Lung microvascular endothelial cell (primary cell): ENCODE measurements at places on chromosomes 2 and 18. TPM values are rescaled to one million over a fixed set of nuclear protein-coding genes. Genes with fewer than 3 reads are reported as not detected.

TGFA gene
- 7.8 and 16.3 TPM in 2 replicates for total RNA-seq

LTBP1 gene
- total RNA-seq, result 21.6 and 36.1 TPM in 2 replicates

SPEG gene
- under 0.01 TPM in 2 replicates for total RNA-seq

KLHL41 gene
- total RNA-seq, result under 0.01 and 0.20 TPM in 2 replicates

DSG4 gene
- not detected in 2 replicates for total RNA-seq

WDPCP gene
- 4.6 and 5.2 TPM in 2 replicates for total RNA-seq

ASAP2 gene
- total RNA-seq, result 26.2 and 28.8 TPM in 2 replicates

CCDC141 gene
- 0.20 and 0.87 TPM in 2 replicates for total RNA-seq

ABCG5 gene
- total RNA-seq, result not detected in 2 replicates

CHCHD5 gene
- total RNA-seq, result 5.7 and 8.3 TPM in 2 replicates

FBXO11 gene
- total RNA-seq, result 58.6 and 67.9 TPM in 2 replicates
